ENCODE measurements at places on chromosomes 13 and 19.

DNA sequence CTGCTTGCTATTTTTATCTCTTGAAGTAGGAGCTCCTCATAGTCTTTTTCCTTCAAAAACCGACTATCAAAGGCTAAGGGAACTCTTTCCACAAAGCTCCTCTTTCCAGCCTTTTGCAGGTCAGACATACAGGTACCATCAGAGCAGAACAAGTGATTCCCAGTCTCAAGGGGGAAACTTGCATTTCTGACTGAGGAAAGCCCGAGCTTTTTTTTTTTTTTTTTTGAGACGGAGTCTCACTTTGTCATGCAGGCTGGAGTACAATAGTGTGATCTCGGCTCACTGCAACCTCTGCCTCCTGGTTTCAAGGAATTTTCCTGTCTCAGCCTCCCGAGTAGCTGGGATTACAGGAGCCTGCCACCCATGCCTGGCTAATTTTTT is 32.0 kb downstream of the RUBCNL start:
- no peak for DNase-seq

DNA sequence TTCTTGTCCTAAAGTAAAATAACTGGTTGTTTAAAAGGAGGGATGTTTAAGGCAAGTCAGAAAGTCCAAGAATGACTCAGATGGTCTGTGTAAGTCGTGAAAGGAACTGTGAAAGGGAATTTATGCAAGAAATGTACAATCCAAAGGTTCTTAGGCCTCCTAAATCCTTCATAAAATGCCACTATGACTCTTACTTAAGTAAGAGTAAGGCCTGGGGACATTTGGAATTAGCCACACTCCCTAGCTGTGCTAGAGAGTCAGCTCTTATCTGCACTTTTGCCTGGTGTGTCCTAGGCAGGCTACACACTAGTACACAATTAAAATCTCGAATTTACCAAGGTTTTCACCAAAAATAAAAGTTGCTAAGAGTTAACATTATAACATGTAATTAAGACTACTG is 686.9 kb downstream of the UQCRFS1 start:
- DNase-seq: no peak

DNA sequence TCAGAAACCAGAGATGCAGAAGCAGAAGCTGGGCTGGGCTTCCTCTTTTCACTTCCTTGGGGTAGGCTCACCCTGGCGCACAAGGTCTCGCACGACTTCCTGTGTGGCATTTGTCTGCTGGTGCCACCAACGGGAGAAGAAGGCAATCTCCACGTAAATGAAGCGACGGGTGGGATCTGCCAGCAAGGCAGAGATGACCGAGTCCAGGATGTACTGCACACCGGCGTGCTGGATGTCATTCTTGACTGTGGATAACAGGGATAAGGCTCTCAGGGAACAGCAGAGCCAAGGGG is 1.3 kb downstream of the MAN2B1 start:
- DNase-seq: no peak

GRCh38 chr13:40452741-40453334 is 213.6 kb downstream of the FOXO1 start:
- no peak for DNase-seq

GRCh38 chr13:25085125-25085742 is 10.7 kb upstream of the PABPC3 start:
- peak; percentile 64 for DNase-seq

DNA sequence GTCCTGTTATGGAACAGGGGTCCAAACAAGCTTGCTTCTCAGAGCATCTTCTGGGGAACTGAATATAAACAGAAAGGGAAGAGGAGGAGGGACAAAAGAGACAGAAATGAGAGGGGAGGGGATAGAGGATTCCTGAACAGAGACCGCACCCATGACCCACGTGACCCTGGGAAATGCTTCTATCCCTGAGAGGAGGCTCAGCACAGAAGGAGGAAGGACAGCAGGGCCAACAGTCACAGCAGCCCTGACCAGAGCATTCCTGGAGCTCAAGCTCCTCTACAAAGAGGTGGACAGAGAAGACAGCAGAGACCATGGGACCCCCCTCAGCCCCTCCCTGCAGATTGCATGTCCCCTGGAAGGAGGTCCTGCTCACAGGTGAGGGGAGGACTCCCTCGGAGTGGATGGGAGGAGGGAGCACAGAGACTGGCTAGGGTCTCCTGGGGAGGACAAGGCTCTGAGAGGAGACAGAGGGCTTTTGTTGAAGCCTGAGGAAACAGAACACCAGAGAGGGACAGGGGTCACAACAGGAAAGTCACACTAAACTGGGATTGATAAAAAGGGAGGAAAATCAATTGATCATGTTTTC is at the start of gene CEACAM6:
Gene CEACAM6, plus strand, starts transcription at position 203 of the 586 bp plus-strand sequence. Its CDS starts 109 bp downstream, at position 312.
- DNase-seq: no peak

DNA sequence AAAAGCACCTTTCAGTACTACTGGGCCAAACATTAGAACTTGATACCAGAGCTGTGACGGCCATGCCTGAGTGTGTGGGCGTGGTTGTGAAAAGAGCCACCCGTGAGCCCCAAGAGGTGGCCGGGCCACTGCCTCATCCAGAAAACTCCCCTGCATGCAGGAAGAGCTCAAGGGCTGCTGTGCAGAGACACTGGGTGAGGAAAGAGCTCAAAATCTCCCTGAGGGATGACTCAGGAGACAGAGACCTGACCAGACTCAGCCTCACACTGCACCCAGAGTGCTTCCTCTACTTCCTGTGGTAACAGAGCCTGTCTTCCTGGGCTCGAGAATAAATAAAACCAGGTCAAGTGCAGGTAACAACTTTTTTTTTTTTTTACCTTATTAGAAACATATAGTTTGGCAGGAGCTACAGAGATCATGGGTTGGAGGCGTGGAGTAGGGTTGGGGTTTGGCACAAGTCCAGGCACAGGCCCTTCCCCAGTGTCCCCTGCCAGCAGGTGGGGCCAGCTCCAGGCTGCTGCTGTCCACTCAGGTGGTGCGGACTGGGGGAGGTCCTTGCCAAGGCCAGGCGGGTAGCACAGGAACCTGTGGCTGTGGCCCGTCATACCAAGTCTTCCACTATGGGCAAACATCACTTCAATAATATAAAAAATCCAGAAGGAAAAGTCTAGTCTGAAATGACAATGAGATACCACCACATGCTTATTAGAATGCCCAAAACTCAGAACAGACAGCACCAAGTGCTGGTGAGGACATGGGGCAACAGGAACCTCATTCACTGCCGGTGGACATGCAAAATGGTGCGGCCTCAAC is 25.5 kb downstream of the ELL start:
- no peak for DNase-seq

DNA sequence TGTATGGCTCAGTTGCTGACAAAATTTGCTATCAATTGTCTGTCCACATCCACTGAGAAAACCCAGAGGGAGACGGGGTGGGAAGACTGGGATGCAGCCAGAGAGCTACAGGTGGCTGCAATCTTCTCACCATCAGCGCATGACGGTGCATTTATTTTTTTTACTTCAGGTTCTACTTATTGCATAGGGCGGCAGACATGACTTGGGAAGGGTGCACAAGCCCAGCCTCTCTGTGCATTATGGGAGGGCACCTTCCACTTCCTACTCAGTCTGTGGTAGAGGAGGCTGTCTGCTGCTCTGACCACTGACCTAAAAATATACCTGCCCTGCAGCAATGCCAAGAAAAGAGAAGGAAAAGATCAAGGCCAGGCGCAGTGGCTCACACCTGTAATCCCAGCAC is 73.1 kb downstream of the ABCC4 start:
- no peak for DNase-seq

DNA sequence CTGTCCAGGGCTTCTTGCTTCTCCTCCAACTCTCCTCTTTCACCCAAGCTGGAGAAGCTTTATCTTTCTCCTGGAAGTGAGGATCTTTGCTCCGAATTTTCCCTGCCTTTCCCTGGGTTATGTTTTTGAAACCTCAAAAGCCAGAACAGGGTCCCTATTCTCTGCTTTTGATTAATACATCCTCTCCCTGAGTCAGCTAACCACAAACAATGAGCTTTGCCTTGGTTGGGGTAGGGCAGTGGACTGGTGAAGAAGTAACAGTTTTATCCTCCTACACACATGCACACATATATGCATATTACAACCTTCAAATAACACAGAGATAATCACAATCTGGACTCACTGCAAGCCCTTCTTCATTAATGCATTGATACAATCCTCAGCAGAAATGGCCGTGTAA is 44.6 kb downstream of the DLEU7 start:
- DNase-seq: no peak

DNA sequence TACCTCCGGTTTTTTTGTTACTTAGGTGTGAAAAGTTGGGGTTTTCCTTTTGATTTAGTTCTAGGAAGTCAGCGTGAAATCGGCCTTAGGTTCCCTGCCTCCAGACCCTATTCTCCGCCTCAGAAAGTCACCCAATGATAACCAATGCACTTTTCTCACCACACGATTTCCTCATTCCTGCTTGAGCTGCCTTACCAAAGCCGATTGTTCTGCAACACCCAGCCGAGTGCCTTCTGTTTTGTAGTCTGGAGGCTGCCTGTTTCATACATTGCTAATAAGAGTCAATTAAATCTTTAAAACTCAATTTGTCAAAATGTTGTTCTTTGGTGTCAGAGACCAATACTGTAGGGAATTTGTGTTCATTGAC is 39.7 kb downstream of the GJA3 start:
- DNase-seq: no peak

- DNase-seq: no peak
Observed at GRCh38 chr13:60727140-60727539, 330.1 kb downstream of the TDRD3 start.

DNA sequence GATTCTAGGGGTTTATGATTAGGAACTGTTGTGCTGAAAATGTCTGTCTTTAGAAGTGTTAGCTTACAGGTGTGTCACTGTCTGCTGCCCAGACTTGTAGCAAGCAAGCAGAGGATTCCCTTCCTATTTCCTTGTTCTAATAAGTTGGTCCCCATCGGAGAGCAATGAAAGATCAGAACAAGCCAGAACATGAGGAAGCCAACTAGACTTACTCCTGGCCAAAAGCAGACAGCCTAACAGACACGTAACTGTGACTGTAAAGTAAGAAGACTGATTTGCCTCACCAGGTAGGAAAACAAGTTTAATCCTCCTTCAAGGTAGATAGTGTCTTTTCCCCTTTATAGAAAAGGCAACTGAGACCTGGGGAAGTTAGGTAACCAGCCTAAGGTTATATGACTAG is 12.5 kb downstream of the POLR1D start:
- DNase-seq: no peak

- no peak for DNase-seq
Observed at GRCh38 chr19:47135156-47135555, 4.5 kb downstream of the SAE1 start.

DNA sequence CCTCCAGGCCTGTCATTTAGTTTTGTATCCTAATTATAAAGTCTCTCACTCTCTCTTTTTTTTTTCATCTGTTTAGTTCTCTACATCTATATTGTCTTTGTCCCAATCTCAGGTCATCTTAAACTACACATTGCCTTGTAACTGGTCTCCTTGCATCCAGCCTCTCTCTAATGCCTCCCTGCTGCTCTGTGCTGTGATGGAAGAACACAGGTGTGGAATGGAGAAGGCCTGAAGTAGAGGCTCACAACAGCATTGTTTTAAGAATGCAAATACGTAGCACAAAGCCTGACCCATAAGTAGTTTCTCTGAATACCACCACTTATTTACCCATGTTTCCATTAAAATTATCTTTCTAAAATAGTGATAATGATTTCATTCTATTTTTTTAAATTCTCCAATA is 108.8 kb upstream of the FRY start:
- no peak for DNase-seq

- no peak for DNase-seq
Observed at GRCh38 chr13:111597191-111597611, 276.8 kb downstream of the TEX29 start.

- no peak for DNase-seq
Observed at GRCh38 chr19:30546332-30546731, 174.1 kb downstream of the ZNF536 start.

GRCh38 chr19:38975861-38976271 is 324 bp upstream of the FBXO17 start:
- no peak for DNase-seq

DNA sequence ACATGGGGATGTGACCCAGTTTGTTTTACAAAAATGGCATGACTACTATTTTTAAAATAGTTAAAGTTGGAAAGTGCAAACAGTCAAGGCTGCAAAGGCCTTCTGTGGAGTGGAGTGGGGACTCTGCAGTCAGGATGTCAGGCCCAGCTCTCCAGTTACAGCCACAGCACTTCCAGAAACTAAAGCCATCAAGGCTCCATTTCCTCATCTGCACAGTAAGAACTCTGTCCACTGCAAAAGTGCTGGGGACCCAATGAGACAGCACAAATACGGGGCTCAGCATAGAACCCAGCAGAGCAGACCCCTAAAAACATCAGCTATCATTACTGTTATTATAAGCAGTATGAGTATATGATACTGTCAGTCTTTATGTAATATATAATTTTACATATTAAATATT is 73.6 kb downstream of the SACS start:
- DNase-seq: no peak

- no peak for DNase-seq
Observed at GRCh38 chr13:45333977-45334922, 6.7 kb downstream of the TPT1 start.

DNA sequence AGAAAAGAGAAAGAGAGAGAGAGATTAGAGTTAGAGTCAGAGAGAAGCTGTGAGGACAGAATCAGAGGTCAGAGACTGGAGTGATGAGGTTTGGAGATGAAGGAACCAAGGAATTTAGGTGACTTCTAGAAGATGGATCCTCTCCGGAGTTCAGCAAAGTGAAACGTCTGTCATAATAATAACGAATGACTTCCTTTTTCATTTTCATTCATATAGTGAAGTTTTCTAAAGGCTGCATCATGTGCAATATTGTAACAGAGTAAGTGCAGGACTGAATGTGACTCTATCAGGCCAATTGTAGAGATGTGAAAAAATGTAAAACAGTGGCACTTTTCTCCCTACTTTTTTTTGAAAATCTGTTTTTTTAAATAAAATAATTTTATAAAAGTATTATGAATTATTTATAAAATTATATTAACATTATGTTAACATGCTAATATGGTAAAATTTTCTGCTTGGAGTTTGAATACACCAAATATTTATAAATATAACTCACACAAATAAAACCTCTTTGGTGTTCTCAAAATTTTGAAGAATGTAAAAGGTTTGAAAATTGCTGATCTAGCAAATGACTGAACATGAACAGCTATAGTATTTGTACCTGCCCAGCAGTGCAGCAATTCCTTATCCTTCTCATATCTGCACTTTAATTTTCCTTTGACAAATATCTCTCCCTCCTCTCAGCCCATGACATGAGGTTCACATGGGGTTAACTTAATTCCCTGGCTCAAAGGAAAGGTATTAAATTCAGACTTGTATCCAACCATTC is 4.2 kb upstream of the TNFSF11 start:
- DNase-seq: no peak

- no peak for DNase-seq
Observed at GRCh38 chr13:113736258-113736731, 22.7 kb upstream of the TMEM255B start.
